ENCODE measurements at places on chromosomes 7 and 10. TPM values are rescaled to one million over a fixed set of nuclear protein-coding genes. Genes with fewer than 3 reads are reported as not detected.

DNA sequence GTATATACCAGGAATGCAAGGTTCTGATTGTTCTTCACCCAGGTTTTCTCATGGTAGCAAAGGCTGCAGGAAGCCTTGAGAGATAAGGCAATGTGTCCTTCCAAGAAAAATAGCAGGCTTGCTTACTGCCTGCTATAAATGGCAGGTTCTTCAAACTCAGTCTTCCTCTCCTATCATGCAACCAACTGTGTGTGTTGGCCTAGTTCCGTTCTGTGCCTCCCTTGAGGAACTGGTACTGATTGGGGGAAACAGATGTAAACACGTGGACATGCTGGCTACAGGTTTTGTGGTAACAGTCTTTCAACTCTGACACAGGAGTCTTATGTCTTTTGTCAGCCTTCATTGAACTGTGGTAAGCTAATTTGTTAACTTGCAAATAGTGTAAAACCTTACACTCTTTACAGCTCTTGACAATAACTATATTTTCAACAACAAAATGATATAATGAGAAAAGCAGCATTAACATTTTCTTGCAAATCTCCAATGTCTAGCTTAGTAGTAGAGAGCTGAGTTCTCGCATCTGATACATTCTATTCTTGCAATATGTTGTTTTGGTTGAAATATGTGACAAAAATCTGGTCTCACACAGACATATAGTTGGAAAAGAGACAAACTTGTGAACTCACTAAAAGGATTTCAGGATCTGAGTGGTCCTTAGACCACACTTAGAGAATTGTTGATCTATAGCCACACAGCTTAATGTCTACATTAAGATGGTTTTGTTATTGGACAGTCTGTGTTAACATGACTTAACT is 54.7 kb upstream of the LSM8 start:
- H3K27me3 ChIP-seq: no peaks in the 10 kb centered on the region
- H3K4me1 ChIP-seq: no peaks in the 10 kb centered on the region
- H3K4me3 ChIP-seq: no peak overlapping the region
- no peak overlapping the region for H3K27ac ChIP-seq

GRCh38 chr7:27364344-27364758 is 121.7 kb downstream of the EVX1 start:
- DNase-seq: no peak
- no peaks in the 10 kb centered on the region for H3K4me1 ChIP-seq
- H3K27ac ChIP-seq: no peak overlapping the region
- peaks cover 3% of the 10 kb centered on the region for H3K27me3 ChIP-seq

DNA sequence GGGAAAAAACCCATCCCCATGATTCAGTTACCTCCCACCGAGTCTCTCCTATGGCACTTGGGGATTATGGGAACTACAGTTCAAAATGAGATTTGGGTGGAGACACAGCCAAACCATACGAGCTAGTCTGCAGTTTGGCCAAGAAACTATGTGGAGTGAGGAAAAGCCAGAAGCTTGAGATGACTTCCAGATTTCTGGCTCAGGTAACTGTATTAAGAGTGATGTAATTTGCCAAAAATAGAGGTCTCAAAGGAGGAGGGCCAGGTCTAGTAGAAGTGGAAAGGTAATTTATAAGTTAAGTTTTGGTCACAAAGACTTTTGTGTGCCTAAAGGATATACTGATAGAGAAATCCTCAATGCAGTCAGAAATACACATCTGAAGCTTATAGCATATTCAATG is 279.7 kb upstream of the MGMT start:
- no peak for DNase-seq
- H3K27ac ChIP-seq: no peak overlapping the region
- no peaks in the 10 kb centered on the region for H3K36me3 ChIP-seq
- H3K4me3 ChIP-seq: no peak overlapping the region
- peaks cover 4% of the 10 kb centered on the region for H3K4me1 ChIP-seq

GRCh38 chr10:3881622-3882021 is 96.6 kb upstream of the KLF6 start:
- no peaks in the 10 kb centered on the region for H3K4me1 ChIP-seq
- no peaks in the 10 kb centered on the region for H3K36me3 ChIP-seq
- DNase-seq: no peak
- no peak overlapping the region for H3K4me3 ChIP-seq

GRCh38 chr10:44295644-44296241 is 89.2 kb downstream of the CXCL12 start:
- H3K4me3 ChIP-seq: no peak overlapping the region
- DNase-seq: no peak
- no peaks in the 10 kb centered on the region for H3K36me3 ChIP-seq
- no peak overlapping the region for H3K27ac ChIP-seq
- H3K27me3 ChIP-seq: no peaks in the 10 kb centered on the region

- H3K36me3 ChIP-seq: no peaks in the 10 kb centered on the region
- no peak for DNase-seq
- no peak overlapping the region for H3K4me3 ChIP-seq
- H3K27ac ChIP-seq: no peak overlapping the region
- H3K27me3 ChIP-seq: no peaks in the 10 kb centered on the region
Measured at GRCh38 chr7:22287412-22287811, 69.5 kb downstream of the RAPGEF5 start.

GRCh38 chr7:108455551-108455997 is 662 bp downstream of the NRCAM start:
- peak overlapping the region; percentile 84 for H3K4me3 ChIP-seq
- peaks cover 31% of the 10 kb centered on the region for H3K4me1 ChIP-seq
- no peak for DNase-seq
- H3K36me3 ChIP-seq: no peaks in the 10 kb centered on the region
- peak overlapping the region; percentile 73 for H3K27ac ChIP-seq

DNA sequence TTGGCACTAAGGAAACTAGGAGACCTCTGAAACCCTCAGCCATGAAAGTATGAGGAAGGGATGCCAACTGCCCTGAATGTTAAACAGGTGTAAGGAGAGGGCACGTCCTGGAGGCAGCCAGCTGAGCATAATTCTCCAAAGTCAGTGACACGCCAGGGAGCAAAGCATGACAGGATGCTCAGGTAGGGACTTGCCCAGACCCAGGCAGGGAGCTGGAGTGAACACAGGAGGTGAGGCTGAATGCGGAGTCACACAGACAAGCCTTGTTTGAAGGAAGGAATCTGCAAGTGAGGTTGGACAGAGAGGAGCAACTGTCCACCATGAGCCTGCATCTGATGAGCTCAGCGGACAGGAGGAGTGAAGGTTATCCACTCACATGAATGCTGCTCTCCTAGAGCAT is 41.5 kb downstream of the KLRG2 start:
- H3K27ac ChIP-seq: no peak overlapping the region
- no peaks in the 10 kb centered on the region for H3K4me1 ChIP-seq
- no peak for DNase-seq
- H3K4me3 ChIP-seq: no peak overlapping the region

- peaks cover 35% of the 10 kb centered on the region for H3K4me1 ChIP-seq
- no peaks in the 10 kb centered on the region for H3K27me3 ChIP-seq
- H3K36me3 ChIP-seq: no peaks in the 10 kb centered on the region
- peak overlapping the region; percentile 22 for H3K27ac ChIP-seq
Measured at GRCh38 chr10:72171175-72171630, 44.6 kb upstream of the ANAPC16 start.

DNA sequence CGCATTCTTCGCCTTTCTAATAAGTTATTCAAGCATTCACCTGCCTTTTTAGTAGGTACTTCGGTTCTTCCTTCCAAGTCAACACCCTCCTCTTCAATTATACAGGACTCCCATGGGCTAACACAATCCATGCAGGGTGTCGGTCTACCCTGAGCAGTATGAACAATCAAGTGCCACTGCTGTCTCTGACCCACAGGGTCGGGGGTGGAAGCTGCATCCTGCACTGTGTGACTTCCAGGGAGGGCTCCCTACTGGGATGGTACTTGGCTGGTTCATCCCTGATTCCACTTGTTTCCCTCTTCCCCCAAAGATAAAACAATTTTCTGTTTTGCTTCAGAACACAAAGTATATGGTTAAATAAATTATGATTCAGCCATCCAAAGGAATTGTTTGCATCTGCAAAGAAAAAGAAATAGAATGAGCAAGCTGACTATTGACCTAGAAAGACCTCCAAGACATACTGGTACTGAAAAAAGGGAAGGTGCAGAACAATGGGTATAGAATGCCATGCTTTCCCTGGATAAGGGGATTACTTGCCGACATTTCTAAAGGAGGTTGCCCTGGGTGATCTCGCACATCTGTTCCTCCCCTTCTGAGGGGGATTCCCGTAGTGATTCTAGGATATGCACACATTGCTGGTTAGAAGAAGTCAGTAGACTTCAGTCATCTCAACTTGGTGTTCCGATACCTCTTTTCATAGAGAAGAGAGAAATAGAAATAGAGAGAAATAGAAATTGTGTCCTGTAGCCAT is 89.1 kb upstream of the AGR3 start:
- H3K4me1 ChIP-seq: peaks cover 10% of the 10 kb centered on the region
- no peaks in the 10 kb centered on the region for H3K27me3 ChIP-seq
- H3K27ac ChIP-seq: no peak overlapping the region
- no peaks in the 10 kb centered on the region for H3K36me3 ChIP-seq

DNA sequence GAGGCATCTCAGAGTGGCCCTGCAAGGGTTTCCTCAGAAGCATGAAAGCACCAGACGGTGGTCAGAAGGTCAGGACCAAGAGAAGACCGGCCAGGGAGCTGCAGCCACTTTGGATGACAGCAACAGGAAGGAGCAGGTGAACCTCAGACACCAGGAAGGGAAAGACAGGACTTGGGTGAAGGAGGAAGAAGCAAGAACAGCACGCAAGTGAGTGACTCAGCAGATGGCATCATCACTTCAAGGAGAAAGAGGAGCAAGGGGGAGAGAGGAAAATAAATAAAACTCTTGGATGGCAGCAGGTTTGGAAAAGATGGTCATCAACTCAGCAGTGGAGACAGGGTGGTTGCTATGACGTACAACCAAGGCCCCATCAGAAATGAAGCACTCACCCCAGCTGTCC is 31.6 kb downstream of the NCAPG2 start:
- no peak overlapping the region for H3K4me3 ChIP-seq
- H3K36me3 ChIP-seq: peaks cover 68% of the 10 kb centered on the region
- no peak for DNase-seq
- no peaks in the 10 kb centered on the region for H3K4me1 ChIP-seq

GRCh38 chr10:4262449-4262848 is 477.4 kb upstream of the KLF6 start:
- no peak overlapping the region for H3K4me3 ChIP-seq
- no peak for DNase-seq
- no peaks in the 10 kb centered on the region for H3K36me3 ChIP-seq
- no peaks in the 10 kb centered on the region for H3K4me1 ChIP-seq
- no peaks in the 10 kb centered on the region for H3K27me3 ChIP-seq

DNA sequence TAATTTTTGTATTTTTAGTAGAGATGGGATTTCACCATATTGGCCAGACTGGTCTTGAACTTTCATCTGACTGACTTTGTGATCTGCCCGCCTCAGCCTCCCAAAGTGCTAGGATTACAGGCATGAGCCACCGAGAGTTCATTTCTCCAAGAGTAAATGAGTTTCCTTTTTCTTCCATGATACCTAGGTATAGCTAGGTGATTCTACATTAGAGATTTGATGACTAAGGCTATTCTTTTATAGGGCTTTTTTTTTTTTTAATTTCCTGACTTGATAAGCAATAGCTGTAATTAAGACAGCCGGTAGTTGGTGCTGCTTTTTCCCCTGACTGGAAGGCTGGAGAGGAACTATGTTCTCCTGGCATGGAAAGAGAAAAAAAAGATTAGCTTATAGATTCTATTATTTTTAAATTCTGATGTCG is 3.3 kb downstream of the PTPN12 start:
- no peak overlapping the region for H3K4me3 ChIP-seq
- no peaks in the 10 kb centered on the region for H3K36me3 ChIP-seq
- DNase-seq: no peak
- peaks cover 13% of the 10 kb centered on the region for H3K4me1 ChIP-seq
- no peaks in the 10 kb centered on the region for H3K27me3 ChIP-seq
- no peak overlapping the region for H3K27ac ChIP-seq

DNA sequence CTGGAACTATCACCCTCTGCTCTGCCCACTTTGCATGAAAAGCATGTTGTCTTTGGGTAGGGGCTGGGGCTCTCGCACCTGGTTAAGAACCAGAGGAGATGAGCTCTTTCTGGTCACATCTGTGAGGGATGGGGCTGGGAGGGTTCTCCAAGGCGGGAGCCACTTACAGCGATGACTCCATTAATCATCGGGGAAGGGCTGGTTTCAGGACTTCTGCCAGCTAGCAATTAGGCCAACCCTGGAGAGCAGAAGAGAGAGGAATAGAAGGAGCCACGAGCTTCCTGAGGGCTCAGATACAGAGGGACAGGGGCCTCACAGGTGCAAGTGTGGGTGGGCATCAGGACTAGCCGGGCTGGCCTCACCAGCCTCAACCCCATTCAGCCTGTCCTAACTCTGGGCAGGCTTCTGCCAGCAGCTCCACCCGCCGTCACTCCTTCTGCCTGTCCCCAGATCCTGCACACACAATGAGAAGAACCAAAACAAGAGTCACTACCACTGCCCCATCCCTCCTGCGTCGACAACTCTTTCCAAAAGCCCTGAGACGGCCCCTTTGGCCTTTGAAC is 8.4 kb downstream of the AQP1 start:
- no peaks in the 10 kb centered on the region for H3K4me1 ChIP-seq
- no peak overlapping the region for H3K4me3 ChIP-seq
- peak; percentile 32 for DNase-seq
- no peaks in the 10 kb centered on the region for H3K36me3 ChIP-seq
- no peak overlapping the region for H3K27ac ChIP-seq
- H3K27me3 ChIP-seq: no peaks in the 10 kb centered on the region

DNA sequence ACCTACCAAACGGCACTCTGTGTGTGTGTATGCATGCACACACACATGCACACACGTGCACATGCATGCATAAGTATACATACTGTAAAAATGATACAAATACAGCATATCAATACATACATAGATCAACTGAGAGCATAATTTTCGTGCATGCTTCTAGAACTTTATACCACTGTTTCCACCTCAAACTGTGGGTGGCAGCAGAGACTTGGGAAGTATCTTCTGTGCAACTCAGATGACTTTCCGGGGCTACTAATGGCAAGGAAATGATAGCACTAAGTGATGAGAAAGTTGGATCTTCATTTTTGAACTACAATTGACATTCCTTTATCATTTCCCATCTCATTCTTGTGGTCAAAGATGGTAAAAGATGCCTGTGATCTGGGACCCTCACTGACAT is 570.7 kb downstream of the REEP3 start:
- DNase-seq: peak; percentile 42
- H3K27ac ChIP-seq: no peak overlapping the region
- H3K4me3 ChIP-seq: no peak overlapping the region
- H3K36me3 ChIP-seq: no peaks in the 10 kb centered on the region
- H3K27me3 ChIP-seq: no peaks in the 10 kb centered on the region

DNA sequence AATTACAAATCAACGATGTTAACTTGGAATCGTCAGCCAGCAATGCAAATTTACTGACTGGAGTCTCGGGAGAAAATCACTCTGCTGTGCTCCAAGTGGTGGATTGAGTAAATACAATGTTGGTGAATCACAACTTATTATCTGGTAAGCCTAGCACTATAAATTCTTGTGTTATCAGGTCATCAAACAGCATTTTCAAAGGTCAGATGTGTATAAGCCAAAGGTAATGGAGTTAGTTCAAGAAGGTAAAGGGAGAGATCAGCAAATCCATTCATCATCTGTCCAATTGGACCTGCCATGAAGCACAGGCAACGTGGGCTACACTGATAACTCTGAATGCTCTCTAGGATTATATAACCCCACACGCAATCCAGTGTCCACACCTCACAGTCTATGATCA is 13.9 kb downstream of the CUBN start:
- H3K36me3 ChIP-seq: no peaks in the 10 kb centered on the region
- H3K27ac ChIP-seq: no peak overlapping the region
- no peak overlapping the region for H3K4me3 ChIP-seq
- H3K4me1 ChIP-seq: peaks cover 4% of the 10 kb centered on the region
- H3K27me3 ChIP-seq: no peaks in the 10 kb centered on the region

The H2BK1 gene
- total RNA-seq: not detected

The CHAT gene
- 0.56 TPM for total RNA-seq

The OPALIN gene
- not detected for total RNA-seq

The PSMC2 gene
- total RNA-seq: 333 TPM

The PWWP2B gene
- total RNA-seq: 21.2 TPM

The FAM241B gene
- total RNA-seq: 5.2 TPM

The ATRNL1 gene
- 2.4 TPM for total RNA-seq
